ENCODE measurements at places on chromosomes 7 and 10.

GRCh38 chr7:133513608-133514007 lies 260.7 kb downstream of the EXOC4 start:
- peak; percentile 11 for DNase-seq

- no peak for DNase-seq
Observed at GRCh38 chr7:98594787-98595186, 22.3 kb upstream of the NPTX2 start.

DNA sequence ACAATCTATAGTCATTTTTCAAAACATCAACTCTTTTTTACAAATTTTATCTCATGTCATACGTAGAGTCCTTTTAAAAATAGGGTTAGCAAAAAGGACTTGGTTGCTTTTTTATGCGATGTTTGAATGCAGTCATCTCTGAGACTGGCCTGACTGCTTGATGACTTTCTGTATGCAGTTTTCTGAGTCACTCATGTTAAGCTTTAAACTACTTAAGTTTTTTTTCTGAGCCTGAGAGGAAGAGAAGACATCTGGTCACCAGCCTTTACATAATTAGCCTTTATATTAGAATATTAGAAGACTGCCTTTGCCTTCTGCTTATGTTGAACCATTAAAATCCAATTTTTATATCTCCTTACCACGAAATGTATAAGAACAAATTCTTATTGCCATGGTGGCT lies 834.4 kb upstream of the MBL2 start:
- DNase-seq: no peak

GRCh38 chr7:132825932-132826835 lies 249.9 kb upstream of the PLXNA4 start:
- DNase-seq: no peak

DNA sequence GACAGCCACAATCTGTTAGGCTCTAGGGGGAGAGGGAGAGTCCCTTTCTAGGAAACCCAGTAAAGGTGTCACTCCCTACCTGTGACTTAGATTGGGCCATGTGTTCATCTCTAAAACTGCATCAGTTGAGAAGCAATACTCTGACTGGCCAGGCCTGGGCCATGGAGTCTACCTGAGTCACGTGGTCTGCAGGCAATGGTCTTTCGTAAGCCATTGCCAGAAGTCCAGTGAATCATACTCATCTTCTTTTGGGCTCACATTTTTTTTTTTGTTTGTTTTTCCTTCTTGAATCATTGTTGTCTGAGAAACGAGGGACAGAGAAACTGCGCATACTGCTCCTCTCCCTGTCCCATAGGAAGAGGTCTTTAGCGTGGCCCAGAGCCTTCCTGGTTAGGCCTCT lies 215.6 kb downstream of the CCSER2 start:
- DNase-seq: no peak

- DNase-seq: no peak
Observed at GRCh38 chr7:126529833-126530232, 722.9 kb downstream of the GRM8 start.

DNA sequence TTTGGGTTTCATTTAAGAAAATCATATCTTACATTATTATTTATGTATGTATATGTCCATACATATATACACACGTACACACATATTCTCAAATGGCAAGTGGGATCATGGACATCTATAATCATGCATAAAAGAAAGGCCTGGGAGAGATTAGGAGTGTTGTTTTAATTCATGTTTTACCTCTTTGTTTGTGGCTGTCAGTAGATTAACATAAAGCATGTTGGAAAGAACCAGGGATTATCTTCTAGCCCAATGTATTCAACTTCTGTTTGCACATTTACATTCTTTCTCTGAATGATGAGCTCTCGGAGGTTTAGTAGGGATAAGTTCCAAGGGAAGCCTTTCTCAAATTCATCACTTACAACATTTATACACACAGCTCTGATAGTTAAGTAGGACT lies 191.4 kb downstream of the NSUN6 start:
- DNase-seq: no peak

- no peak for DNase-seq
Observed at GRCh38 chr7:36971515-36972139, 247.3 kb upstream of the AOAH start.

GRCh38 chr10:69801094-69801433 lies 642 bp upstream of the COL13A1 start:
- no peak for DNase-seq

- DNase-seq: no peak
Observed at GRCh38 chr7:80401708-80402107, 110.2 kb downstream of the GNAT3 start.

GRCh38 chr7:14598978-14599377 lies 303.6 kb downstream of the DGKB start:
- DNase-seq: no peak

DNA sequence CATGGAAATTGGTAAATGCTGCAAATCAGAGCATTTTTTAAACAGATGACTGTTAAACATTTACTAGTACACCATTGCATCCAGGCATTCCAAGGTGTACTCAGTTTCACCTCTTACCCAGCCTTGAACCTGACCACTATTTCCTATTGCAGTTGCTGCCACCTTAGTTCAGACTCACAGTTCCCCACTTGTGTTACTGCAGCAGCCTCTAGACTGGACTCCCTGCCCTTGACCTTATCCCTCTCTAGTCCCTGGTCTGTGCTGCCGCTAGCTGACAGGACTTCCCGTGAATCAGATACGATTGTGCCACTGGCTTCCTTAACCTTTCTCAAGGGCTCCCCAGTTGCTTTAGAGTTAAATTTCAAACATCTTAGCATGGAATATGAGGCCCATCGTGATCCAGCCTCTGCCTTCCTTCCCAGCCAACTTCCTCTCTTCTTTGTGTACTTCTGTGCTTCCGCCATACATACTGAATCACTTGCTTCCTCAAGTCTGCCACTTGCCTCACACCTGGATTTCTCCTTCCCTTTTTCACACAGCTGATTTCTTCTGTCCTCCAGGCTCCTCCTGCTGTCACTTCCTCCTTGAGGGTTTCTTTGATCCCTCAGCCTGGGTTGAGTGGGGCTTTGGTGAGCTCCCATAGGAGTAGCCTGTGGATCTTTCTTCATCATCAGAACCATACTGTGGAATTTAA lies 118.7 kb upstream of the GJD4 start:
- no peak for DNase-seq

DNA sequence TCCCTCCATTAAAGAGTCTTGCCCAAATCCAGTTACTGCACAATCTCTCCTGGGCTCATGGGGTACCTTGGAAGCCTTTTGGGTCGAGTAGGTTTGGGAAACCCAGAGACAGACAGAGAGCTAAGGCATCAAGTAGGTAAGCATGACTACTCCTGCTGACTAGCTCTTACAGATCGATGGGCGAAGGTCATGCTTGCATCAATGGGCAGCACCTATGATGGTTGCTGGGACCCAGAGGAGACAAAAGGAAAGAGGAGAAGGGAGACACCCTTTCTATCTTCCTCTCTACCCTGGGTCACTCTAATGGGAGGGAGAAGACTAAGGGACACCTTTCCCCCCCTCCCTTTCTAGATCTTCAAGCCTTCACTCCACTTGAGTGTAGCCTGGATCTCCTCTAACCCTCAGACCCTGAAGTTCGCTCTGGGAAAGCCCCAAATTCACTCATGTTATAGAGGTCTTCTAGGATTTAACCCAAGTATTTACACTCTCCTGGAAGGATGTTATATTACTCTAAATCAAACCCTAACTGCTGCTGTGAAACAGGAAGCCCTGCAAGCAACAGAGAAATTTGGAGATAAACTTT lies 31.6 kb upstream of the ZNF746 start:
- no peak for DNase-seq

DNA sequence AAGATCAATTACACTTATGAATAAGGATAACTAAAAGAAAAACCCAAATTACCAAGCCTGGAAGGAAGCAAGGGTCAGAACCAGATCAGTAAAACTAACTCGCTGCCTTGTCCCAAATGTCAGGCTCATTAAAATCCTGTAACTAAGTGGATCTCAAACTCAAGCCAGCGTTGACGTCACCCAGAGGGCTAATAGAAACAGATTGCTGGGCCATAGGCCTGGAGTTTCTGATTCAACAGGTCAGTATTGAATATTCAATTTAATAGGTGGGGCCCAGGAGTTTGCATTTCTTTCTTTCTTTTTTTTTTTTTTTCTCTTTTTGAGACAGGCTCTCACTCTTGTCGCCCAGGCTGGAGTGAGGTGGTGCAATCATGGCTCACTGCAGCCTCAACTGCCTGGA lies 397.0 kb downstream of the CALN1 start:
- DNase-seq: no peak

- no peak for DNase-seq
Observed at GRCh38 chr10:89073719-89074118, 83.1 kb downstream of the FAS start.

- DNase-seq: no peak
Observed at GRCh38 chr7:80232979-80233724, 98.5 kb downstream of the GNAI1 start.

DNA sequence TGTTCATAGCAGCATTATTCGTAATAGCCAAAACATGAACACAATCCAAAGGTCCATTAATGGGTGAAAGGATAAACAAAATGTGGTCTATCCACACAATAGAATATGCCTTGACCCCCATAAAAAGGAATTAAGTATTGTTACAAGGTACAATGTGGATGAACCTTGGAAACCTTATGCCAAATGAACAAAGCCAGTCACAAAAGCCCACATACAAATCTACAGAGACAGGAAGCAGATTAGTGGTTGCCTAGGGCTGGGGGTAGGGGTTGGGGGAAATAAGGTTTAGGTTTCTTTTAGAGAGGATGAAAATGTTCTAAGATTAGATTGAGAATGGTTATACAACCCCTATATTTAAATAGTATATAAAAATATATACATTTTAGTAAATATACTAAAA lies 34.8 kb downstream of the PIP4K2A start:
- DNase-seq: no peak

GRCh38 chr10:59143544-59143943 lies 32.9 kb upstream of the PHYHIPL start:
- DNase-seq: no peak

DNA sequence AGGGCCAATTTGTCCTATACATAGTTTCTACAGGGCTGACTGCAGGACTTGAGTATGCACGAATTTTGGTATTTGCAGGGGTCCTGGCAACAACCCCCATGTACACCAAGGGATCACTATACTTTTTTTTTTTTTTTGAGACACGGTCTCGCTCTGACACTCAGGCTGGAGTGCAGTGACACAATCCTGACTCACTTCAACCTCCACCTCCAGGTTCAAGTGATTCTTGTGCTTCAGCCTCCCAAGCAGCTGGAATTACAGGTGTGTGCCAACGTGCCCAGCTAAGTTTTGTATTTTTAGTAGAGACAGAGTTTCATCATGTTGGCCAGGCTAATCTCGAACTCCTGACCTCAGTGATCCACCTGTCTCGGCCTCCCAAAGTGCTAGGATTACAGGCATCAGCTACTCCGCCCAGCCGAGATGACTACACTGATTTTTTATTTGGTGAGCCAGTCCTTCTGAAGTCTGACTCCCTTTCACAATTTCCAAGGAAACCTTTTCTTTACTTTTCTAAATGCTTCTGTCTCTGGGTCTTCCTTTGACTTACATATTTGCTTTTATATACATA lies 19.8 kb downstream of the CFAP70 start:
- DNase-seq: no peak
